ENCODE measurements at places on chromosomes 7 and 10.

DNA sequence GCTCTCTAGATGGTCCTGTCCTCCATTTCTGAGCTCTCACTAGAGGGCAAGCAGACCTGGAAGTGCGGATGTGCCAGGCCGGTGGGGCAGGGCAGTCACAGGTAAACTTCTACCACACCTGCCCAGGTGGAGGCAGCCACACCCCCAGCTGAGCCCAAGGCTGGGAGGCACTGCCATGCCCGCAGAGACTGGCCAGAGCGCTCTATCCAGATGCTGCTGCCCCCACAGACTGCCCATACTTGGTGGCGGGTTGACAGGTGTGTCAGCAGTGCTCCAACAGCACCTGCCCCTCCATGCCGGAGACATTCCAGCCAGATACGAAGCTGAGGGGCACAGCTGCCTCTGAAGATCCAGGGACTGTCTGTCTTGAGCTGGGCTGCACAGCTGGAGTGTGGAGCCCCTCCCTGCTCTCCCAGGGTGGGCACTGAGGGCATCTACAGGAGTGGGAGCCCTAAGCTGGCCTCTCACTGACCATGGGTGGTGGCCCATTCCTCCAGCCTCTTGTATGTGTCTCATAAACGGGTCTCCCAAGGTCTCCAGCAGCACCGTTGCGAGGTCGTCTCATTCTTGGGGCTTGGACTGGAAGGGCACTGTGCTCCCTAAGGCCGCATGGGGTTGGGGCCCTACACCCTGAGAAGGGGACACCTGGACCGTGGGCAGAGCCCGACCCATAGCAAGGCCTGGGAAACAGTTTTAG is 38.2 kb upstream of the PPIF start:
- no peak for DNase-seq

- DNase-seq: no peak
Measured at GRCh38 chr10:129523031-129523722, 56.1 kb downstream of the MGMT start.

- DNase-seq: no peak
Measured at GRCh38 chr7:1181640-1182039, 21.6 kb upstream of the ZFAND2A start.

DNA sequence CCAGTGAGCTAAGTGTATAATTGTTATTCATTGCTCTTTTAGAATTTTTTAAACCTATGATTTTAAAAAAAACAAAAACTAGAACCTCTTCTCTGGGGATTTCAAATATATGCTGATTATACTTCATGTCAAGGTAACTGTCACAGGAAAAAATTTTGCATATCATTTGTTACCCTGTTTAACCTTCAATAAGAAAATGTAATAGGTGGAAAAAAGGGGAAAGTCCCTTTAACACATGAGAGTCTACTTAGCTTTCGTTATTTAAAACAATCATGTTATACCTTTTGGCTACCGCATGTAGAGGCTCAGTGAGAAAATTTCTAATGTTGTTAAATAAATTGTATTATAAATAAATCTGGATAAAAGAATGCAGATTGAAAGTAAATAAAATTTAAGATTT is 190.1 kb upstream of the AKR1E2 start:
- no peak for DNase-seq

- peak; percentile 68 for DNase-seq
Measured at GRCh38 chr10:74799721-74800221, 26.6 kb upstream of the KAT6B start.

DNA sequence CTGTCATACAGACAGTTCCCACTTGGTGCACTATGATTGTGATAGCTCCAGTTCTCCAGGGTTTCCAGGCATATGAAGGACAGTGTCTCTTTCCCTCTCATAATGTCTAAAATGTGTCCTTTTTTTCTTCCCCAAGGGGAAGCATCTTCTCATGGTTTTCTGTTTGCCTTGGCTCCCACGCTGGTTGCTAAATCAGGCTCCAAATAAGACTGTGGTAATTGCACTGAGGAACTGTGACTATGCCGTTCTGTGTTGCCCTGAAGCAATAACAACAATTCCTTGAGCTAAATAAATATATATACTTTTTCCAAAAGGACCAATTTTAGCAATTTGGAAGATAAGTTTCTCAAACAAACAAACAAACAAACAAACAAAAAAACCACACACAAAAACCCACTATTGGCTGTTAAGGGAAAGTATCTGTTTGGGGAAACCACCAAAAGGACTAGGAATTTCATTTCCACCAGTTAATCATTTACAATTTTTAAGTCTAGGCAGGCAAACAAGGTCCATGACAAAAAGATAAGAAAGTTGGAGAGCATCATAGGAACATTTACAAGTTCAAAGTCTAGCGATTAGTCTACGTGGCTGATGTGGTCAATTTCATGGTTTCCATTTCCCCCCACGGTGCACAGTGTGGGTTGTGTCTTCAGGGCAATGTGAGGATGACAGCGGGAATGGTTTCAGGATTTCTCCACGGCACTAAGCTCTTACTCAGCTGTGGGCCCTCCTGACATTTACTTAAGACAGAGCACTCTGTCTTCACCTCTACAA is 62.4 kb downstream of the THNSL1 start:
- DNase-seq: no peak

- DNase-seq: no peak
Measured at GRCh38 chr10:16408379-16408778, 28.4 kb upstream of the PTER start.

GRCh38 chr7:13948019-13948801 is 41.3 kb downstream of the ETV1 start:
- no peak for DNase-seq

DNA sequence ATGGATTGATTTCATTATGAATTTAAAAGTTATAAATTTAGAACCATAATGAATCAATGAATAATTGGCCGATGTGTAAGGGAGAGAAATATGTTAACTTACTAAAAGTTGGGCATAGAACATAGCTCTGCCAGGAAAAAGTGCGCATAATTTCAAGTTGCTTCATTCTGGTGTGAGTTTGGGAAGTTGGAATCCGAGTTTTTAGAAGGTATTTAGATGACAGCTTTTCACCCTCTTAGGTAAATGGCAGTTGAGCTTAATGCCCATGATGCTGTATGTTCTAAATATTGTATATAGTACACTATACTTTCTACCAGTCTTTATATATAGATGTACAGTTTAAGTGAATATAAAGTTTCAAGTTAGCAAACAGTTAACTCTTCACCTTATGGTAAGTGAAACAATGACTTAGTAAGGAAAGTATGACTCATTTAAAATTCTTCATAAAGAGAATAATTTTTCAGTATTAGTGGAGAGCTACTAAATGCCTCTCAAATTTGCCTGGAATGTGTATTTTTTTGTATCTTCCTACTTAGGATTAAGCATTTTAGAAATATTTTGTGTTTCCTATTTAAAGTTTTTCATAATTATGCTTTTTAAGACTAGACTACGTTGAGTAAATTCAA is 1.6 kb downstream of the C1GALT1 start:
- DNase-seq: peak; percentile 7

GRCh38 chr10:12733271-12733670 is 268.2 kb downstream of the CCDC3 start:
- no peak for DNase-seq

GRCh38 chr7:134186801-134187200 is 59.7 kb downstream of the LRGUK start:
- no peak for DNase-seq

DNA sequence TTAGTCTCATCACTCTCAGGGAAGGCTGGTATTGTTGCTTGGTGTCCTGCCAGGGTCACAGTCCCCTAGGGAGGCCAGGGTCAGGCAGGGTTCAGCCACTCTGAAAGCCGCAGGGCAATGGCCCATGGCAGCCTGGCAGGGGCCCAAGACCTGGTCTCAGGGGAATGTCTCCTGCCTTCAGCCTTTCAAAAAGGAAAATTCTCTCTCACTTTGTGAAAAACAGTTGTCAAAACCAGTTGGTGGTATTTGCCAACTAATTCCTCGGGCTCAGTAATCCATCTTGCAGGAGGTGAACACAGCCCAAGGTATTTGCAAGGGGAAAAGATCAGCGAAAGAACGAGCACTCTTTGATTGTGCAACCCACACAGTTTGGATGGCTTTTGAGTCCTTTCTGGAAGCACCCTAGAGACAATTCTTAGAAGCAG is 101.5 kb downstream of the JCAD start:
- no peak for DNase-seq

- DNase-seq: no peak
Measured at GRCh38 chr10:130336617-130337304, 200.6 kb downstream of the GLRX3 start.

GRCh38 chr10:77041636-77042258 is 595.9 kb downstream of the KCNMA1 start:
- peak; percentile 38 for DNase-seq

DNA sequence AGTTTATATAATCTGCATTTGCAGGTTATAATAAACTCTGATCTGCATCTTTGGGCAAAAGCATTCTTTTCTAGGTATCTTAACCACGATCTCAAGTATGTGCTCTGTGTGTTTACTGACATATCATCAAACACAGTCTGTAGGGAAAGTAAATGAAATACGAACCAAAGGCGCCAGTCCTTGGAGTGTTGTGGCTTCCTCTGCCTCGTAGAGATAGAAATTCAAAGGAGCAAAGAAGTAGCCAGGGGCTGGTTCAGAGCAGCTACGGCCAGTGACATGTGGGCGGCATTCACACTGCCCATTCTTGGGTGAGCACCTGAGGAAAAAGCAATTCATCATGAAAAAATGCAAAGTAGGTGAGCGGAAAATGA is 38.7 kb downstream of the LAMB4 start:
- no peak for DNase-seq

DNA sequence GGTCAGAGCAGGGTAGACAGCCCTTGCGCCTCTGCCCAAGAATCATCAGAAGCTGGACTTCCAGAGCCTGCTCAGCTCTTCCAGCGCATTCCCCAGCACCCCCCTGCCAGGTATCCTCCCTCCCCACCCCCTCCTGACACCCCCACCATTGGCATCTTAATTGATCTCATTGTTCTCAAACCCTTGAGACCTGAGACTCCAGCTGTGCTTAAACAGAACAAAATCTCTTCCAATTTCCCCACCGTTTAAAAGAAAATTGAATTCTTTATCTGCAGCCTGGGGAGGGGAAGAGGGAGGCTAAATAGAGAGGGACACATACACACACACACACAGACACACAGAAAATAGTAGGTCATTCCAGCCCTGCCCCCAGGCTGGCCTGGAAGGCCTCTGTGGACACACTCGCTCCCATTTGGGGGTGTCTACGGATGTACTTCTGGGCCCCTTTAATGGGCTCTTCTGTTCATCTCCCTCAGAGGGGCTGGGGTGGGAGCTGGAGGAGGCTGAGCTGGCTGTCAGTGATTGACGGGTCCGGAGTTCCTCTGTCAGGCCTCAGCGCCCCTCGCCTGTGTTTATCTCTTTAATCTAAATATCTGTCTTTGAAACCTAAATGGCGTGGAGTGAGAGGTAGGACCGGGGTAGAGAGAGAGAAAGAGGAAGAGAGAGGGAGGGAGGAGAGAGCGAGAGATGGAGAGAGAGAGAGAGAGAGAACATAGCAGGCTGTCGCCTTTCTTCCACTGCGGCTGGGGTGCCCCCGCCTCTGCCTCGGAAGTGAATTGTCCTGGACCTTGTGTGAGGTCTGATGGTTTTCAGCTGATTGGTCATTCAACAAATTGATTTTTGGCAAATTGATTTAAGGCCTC is 61.7 kb downstream of the C10orf105 start:
- DNase-seq: peak; percentile 39

GRCh38 chr10:131130025-131130424 is 181.5 kb downstream of the TCERG1L start:
- no peak for DNase-seq

- DNase-seq: peak; percentile 77
Measured at GRCh38 chr7:16982640-16983350, 101.0 kb upstream of the AGR3 start.

GRCh38 chr10:20740120-20740519 is 157.0 kb downstream of the NEBL start:
- DNase-seq: no peak

DNA sequence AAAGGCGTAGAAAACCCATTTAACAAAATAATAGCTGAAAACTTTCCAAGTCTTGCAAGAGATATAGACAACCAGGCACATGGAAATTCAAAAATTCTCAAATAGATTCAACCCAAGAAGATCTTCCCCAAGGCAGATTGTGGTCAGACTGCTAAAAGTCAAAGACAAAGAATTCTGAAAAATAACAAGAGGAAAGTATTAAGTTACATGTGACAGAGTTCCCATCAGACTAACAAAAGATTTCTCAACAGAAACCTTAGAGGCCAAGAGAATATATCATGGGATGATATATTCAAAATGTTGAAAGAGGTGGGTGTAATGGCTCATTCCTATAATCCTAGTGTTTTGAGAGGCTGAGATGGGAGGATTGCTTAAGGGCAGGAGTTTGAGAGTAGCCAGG is 59.8 kb downstream of the TMEM178B start:
- no peak for DNase-seq

DNA sequence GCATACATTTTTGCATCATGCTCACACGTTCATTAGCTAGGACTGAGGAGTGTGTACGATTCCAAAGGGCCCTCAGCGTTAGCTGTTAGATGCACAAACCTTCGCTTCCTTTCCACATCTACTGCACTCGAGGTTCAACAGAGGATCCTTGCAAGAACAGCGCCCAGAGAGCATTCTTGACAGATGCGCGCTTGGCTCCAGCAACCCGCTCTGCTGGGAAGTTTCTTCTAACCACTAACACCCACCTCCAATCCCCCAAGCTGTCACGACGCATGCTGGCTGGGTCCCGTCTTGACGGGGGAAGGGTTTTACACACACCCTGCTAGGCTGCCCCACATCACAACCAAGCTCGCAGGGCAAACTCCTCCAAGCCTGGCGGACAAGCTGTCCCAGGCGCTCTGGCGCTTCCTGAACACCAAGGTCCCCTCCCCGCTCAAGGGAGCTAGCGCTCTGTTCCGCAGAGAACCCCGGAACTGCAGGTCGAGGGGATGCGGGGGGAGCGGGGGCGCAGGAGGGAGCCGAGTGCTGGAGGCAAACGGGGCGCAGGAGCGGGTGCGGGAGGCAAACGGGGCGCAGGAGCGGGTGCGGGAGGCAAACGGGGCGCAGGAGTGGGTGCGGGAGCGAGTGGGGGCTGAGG is 653 bp upstream of the ADRB1 start:
- peak; percentile 73 for DNase-seq

- DNase-seq: no peak
Measured at GRCh38 chr7:26404189-26404996, 112.7 kb downstream of the SNX10 start.

- DNase-seq: no peak
Measured at GRCh38 chr10:75398692-75399460, 2.7 kb downstream of the ZNF503 start.

- DNase-seq: no peak
Measured at GRCh38 chr7:109377076-109377884, 807.6 kb downstream of the DNAJB9 start.

DNA sequence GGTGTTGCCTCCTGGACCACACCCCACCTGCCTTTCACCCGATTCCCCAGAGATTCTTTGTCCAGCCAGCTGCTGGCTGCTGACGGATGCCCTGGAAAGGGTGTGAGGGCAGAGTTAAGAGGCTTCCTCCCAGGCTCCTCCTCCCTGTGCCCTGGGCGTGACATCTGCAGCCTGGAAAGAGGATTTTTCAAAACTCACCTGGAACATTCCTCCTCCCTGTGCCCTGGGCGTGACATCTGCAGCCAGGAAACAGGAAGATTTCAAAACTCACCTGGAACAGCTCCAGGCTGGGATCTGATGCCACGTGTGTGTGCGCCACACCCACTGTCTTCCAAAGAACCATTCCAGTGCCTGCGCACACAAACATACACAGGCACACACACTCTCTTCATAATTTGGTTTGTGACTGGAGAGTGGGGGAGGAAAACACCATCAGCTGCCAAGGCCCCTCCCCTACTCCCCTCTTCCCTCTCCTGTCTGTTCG is 5.2 kb downstream of the MARVELD1 start:
- no peak for DNase-seq

All from KBM-7 (cell line).